Activated CD4-positive, alpha-beta T cell treated with anti-CD3 and anti-CD28 coated beads, Interleukin-10, Interleukin-2, amounts not matched to agents 100 ng/mL and 50 ng/mL, durations not matched to agents 16 hours and 8 hours (primary cell): ENCODE measurements at places on chromosomes 3 and 15.

DNA sequence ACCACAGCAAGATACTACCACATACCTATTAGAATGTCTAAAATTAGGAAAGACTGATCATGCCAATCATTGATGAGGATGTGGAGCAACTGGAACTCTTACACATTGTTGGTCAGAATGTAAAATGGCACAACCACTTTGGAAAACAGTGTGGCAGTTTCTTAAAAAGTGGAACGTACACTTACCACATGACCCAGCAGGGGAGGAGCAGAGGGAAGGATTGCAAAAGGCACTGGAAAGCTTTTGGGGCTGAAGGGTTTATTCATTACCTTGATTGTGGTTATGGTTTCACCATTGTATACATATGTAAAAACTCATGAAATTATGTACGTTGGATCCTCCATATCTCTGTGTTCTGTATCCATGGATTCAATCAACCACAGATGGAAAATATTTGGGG is 3.3 kb upstream of the EHD4 start:
- no peak for DNase-seq

- DNase-seq, result no peak
These were observed 13.5 kb upstream of the GABRR3 start for GRCh38 chr3:98048586-98048985.

- peak; percentile 41 for DNase-seq
These were observed 9.7 kb upstream of the PTPN23 start for GRCh38 chr3:47370887-47371697.

DNA sequence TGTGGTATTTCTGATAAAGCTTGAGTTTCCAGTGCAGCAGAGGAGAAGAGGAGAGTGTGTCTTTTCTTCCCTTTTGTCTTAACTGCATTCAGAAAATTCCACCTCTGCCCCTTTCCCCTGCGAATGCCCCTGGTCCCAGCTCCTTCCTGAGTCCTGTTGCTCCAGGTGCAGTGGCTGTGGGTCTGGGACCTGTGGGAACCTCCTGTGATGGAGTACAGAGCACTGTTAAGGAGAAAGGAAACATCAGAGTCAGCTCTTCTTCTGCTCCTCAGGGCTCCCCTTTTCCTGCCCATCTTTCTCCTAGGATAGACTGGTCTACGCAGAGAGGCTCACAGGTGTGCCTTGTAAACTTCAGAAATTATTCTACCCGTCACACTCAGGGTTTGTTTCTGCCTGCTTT is 165.8 kb upstream of the ROPN1 start:
- no peak for DNase-seq

- DNase-seq, result peak; percentile 58
These were observed 49.1 kb downstream of the IQCH start for GRCh38 chr15:67303490-67304363.

- DNase-seq, result no peak
These were observed 53.3 kb downstream of the FAM174B start for GRCh38 chr15:92602267-92602593.

- no peak for DNase-seq
These were observed 2.3 kb upstream of the COL6A6 start for GRCh38 chr3:130514681-130515080.

GRCh38 chr3:112627919-112628466 is 12.9 kb downstream of the CCDC80 start:
- no peak for DNase-seq

GRCh38 chr3:50671331-50671730 is 3.4 kb upstream of the DOCK3 start:
- no peak for DNase-seq

DNA sequence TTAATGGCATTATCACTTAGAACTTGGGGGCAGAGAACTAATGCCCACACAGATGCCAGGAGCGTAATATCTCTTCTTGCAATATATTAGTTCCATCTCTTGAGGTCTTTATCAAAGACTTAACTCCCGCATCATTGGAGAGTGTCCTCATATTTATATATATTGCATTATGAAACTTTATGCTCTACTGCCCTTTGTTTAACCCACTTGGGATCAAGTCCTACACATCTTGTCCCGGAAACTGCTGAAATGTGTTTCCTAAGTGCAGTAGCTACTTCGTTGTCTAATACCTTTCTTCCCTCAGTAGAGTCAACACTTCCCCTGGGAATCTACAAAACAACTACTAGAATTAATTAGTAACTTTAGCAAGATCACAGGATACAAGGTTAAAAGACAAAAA is 1029.2 kb downstream of the OTOL1 start:
- DNase-seq, result no peak

DNA sequence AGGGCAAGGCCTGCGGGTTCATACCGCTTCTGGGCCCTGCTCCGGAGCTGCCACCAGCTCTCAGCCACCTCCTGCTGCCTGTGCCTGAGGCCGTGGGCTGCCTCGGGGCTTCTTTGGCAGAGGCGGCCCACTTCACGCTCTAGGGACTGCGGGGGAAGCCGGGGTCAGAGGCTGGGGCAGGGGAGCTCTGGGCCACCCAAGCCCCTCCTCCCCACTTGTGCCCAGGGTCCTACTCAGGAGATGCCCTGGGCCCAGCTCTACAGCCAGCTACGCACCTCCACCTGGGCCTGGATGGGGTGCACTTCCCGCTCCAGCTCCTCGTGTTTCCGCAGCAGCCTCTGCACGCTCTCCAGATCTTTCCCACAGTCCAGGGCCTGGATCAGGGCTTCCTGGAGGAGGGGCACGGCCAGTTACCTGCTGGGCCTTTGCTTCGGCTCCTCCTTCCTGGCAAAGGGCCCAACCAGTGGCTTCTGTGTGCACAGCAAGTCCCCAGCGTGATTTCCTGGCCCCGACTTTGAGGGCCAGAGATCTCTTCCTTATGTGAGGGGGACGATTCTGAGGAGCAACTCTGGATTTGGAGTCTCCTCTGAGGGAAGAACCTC is 24.0 kb downstream of the PLA2G4B start:
- DNase-seq, result no peak

- DNase-seq, result no peak
These were observed 416.2 kb downstream of the IGSF11 start for GRCh38 chr3:118618247-118619040.

DNA sequence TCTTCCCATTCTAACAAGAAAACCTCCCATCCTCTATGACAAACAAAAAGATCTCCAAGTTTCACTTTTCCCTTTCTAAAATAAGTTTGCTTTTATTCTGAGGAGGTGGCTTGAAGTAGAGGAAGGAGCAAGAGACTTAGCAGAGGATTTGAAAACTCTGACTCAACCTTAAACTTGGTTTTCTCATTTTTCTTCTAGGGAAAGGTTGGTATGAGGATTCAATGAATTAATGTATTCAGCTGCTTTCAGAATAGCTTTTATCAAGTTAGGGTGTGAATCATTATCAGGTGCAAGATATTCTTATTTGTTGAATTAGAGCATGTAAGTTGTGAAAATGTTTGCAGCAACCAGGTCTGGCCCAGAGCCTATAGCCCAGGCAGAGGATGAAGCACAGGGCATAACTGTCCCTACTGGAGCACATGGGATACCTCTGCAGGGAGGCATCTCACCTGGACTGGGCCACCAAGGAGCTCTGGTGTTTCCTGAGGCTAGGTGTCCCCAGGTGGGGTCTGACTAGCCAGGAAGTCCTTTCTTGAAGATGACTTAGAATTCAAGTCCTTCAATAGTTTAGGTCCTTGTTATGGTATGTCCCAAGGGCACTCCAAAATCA is 42.3 kb downstream of the SATB1 start:
- peak; percentile 30 for DNase-seq

DNA sequence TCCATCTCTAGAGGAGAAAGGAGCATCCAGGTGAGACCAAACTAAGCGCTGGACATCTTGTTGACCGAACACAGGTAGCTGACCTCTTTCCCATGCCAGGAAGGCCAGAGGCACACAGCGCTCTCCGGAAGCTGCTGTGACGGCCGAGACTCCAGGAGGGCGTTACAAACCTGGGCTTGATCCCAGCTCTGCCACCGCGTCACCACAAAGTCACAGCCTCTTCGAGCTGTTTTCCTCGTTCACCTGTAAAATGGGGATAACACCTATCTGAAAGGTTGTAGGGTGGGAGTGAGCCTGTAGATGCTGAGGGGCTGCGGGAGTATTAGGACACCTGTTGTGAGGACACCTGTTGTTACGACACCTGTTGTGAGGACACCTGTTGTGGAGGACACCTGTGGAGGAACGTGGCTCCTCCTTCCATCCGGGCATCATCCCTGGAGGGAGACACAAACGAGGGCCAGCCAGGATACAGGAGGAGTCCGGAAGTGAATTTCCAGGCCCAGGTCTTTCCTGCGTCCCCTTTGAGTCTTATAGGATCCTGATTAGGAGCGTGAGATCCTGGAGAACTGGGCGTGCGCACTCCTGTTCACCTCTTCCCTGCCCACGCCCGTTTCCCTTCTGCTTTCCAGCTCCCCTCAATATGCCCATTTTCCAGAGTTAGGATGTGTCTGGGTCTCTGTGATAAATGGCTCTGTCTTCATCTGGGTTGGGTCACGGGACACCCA is 2.3 kb upstream of the MUC4 start:
- DNase-seq, result no peak

GRCh38 chr3:72909591-72909990 is 21.7 kb downstream of the GXYLT2 start:
- no peak for DNase-seq

DNA sequence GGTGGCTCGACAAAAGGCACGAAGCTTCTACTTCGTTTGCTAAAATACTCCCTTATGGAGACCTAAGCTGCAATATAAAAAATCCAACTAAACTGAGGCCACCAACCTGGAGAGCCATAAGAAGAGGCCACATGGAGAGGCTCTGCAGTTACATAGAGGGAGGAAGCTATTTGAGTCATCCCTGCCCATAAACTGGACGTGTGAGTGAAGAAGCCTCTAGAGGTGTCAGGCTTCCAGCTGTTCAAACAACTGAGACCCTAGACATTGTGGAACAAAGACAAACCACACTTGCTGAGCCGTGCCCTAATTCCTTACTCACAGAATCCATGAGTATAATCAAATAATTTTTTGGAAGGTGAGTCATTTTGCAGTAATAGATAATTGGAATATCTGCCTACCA is 50.2 kb upstream of the GMNC start:
- DNase-seq, result no peak

- DNase-seq, result no peak
These were observed 269.4 kb upstream of the RBMS3 start for GRCh38 chr3:29011441-29011840.

DNA sequence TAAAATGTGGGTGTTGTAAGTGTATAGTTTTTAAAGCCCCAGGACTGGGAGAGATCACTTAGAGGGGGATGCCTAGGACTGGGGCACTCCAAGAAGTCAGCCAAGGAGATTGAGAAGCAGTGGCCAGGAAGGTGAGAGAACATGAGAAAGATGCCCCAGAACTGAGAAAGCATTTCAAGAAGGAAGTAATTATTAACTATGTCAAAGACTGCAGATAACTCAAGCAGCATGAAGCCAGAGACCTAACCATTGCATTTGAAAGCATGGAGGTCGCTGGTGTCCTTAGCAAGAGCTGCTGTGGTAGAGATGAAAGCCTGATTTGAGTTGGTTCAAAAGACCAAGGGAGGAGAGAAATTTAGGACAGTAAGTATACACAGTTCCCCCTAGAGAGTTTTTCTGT is 30.6 kb upstream of the SLC2A2 start:
- no peak for DNase-seq

- no peak for DNase-seq
These were observed 107.0 kb upstream of the ATP11B start for GRCh38 chr3:182686033-182686886.

DNA sequence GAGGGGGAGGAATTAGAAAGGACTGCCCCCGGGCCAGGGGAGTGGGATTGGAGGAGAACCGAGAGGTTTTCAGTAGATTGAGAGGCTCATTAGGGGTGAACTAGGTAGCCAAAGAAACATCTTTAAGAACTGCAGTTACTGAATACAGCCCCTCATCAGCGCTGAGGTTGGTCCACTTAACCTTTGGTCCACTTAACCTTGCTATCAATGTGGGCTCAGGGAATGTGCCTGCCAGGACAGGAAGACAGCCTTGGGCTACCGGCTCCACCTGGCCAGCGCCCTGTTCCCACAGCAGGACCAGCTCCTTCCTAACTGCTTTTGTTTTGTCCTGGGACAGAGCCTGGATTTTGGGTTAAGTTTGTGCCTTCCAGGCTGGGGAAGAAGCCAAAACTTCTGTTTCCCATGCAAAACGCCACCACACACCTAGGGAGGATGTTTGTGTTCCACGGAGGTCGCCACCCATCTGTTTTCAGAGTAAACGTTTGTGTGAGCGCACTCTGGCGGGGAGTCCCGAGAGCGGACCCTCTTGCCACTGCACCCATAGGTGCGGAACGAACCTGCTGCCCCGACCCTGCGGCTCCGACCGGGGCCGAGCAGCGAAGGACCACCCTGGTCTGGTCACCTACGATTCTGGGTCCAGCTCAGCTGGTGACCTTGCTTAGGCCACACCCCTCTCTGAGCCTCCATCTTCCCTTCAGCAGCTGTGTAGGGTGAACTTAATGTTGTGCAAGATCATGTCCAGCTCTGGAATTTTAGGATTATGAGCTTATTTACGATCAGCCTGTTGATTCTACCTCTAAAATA is 107.4 kb downstream of the VGLL4 start:
- no peak for DNase-seq

- no peak for DNase-seq
These were observed 383.4 kb upstream of the ARRDC4 start for GRCh38 chr15:97576929-97577645.

DNA sequence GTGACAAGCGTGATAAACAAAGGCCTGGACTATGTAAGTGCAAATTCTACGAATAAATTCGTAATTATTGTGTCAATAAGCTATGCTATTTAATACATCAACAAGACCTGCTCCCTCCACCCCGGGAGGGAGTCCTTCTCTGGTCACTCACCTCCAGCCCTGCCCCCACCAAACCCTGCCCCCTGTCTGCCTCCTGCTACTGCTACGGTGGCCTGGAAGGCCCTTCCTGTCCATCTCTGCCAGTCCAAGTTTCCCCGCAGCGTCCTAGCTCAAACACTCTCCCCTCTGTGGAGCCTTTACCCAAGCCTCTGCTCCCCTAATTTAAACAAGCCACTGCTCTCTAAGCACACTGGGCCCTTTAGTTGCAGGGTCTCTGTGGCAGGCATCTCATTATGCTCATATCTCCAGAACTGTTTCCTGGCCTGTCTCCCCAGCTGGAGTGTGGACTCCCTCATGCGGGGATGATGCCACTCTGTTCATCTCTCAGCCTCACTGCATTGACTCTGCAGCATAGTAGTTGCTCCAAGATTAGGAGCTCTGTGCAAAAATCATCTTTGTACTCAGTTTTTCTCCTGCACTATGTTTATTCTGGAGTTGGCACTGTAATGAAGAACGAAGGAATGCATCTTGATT is 241.2 kb downstream of the NTRK3 start:
- no peak for DNase-seq

DNA sequence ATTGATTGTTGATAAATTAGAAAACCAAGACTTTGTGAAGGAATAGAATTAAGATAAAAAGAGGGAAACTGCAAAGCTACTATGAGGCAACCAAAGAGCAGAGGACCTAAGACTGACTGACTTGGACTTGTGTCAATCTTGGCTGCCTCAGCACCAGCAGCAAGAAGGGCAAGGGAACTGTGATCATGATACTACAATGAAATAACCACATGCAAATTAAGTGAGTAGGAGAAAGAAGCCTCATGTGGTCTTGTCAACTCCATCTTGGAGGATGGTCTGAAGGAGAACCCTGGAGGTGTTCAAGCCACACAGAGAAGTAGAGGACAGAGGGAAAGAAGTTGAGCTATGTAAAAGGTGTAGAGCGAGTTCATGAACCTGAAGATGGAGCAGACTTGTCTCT is 47.3 kb upstream of the THRB start:
- no peak for DNase-seq
